ENCODE measurements at places on chromosomes 1 and 21. TPM values are rescaled to one million over a fixed set of nuclear protein-coding genes. Genes with fewer than 3 reads are reported as not detected.

DNA sequence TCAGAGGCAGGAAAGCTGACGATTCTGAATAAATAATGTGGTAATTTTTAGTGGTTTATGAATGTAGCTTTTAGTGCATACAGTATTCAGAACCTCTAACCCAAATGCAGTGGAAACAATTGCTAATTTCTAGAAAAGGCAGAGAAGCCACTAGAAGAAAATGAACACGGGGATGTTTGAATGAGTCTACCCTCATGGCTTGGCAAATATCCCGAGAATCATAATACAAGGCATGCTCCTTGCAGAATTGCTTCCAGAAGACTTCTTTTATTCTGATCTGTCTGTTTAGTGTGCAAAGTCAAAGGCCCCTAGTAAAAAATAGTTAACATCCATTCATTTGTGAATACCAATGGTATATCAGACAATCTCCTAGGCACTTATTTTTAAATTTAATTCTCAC lies 246.8 kb downstream of the LMO4 start:
- DNase-seq: no peak

GRCh38 chr21:14630556-14631069 lies 84.5 kb upstream of the SAMSN1 start:
- DNase-seq: no peak

GRCh38 chr1:44946725-44947062 lies 39.7 kb downstream of the EIF2B3 start:
- DNase-seq: no peak

DNA sequence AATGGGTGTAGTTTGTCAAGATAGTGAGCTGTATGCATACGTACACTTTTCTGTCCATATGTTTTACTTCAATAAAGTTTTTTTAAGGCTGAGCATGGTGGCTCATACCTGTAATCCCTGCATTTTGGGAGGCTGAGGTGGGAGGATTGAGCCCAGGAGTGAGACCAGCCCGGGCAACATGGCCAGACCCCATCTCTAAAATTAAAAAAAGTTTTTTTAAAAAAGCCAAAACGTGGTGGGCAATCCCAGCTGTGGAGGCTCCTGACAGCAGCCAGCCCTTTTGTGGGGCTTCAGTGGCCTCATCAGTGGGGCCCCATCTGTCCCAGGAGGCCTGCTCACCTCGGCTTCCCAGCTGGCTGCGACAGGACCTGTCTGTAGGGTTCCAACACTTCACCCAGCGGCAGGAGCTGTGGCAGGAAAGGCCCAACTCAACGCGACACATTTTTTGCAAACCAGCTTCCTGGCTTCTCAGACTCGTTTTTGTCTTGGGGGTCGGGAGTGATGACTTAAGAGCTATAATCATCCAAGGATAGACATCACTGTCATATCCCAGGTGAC lies 56.9 kb upstream of the LBR start:
- peak; percentile 3 for DNase-seq

GRCh38 chr1:182768963-182769362 lies 20.6 kb upstream of the NPL start:
- DNase-seq: no peak

Gene ACTL8
- total RNA-seq: not detected

GRCh38 chr1:220915954-220916353 lies 36.7 kb downstream of the HLX start:
- no peak for DNase-seq

GRCh38 chr1:223831755-223832636 lies 13.8 kb downstream of the TP53BP2 start:
- DNase-seq: no peak

DNA sequence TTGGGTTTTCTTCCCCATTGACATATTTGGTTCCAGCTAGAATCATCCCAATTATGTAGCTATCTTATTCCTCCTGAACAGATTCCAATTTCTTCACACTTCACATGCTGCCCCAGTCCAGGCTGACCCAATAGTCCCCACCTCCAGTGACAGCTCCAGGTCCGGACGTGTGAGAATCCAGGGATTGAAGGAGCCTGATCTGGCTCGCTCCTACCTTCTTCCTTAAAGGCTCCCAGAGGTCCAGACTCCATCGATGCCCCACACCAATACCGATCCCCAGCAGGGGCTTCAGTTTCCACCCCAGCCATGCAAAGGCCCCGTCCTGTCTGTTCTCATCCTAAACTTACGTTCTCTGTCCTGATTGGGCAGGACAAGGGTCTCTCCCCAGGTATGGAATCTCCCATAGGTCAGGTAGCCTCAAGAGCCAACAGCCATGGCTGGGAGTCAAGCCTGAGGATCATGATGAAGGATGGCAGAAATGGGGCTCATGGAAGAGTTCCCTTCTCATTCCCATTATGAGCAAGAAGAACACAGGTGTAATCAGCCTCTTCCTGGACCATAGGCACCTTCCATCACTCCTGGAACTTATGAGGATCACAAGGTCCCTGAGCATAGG lies 20.4 kb upstream of the SLAMF9 start:
- DNase-seq: no peak

GRCh38 chr1:94228640-94229375 lies 8.6 kb downstream of the ARHGAP29 start:
- no peak for DNase-seq

- no peak for DNase-seq
Observed at GRCh38 chr1:201706109-201706508, 122.8 kb upstream of the IPO9 start.

GRCh38 chr21:40335704-40336103 lies 468.5 kb downstream of the PCP4 start:
- DNase-seq: no peak

DNA sequence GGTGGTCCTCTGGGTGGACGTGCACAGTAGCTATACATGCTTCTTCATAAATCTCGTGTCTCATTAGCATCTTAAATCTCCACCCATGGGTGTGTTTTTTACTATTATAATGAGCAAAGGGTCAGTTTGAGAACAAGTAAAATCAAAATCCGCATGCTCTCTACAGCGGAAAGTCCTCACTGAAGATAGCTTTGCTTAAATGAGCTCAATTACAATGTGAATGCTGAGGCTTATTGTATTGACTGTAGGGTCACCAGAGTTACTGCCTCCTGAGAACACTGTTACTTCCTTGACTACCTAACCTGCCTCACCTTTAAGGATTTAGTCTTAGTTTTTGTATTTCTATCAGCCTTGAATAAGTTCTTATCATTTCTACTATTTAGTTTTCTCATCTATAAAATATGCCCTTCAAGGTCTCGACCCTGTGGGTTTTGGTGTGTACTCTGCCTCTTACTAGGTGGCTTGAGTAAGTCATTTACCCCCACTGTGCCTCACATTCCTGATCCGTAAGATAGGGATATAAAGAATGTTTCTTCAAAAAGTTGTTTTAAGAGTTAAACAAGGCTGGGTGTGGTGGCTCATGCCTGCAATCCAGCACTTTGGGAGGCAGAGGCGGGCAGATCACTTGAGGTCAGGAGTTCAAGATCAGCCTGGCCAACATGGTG lies 7.9 kb downstream of the SLAMF7 start:
- DNase-seq: no peak

Gene LMX1A
- 0.28 TPM for total RNA-seq

- no peak for DNase-seq
Observed at GRCh38 chr1:55632906-55633305, 417.7 kb upstream of the USP24 start.

All from prostate gland (tissue), 2 donors.